SK-N-SH treated with all-trans-retinoic acid at 6 μM for 48 hours (cell line): ENCODE measurements at places on chromosomes 5 and 9.

GRCh38 chr5:75524071-75524470 is 12.4 kb downstream of the POLK start:
- ATAC-seq = no peak

DNA sequence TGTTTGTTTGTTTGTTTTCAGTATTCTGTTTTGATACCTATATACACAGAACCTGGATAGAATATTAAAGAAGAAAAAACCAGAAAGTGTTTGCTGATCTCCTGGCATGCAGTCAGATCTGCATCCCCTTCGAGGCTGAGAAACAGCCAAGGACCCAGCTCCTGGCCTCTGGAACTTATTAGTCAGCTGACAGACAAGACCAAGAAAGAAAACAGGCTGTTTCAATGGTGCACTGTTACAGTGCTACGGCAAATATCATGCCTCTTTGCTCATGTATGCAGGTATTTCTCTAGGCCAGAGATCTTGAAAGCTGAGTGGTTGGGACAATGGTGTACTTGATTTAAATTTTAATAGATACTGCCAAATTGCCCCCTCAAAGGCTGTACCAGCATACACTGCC is 95.0 kb downstream of the C5orf15 start:
- no peak for ATAC-seq

DNA sequence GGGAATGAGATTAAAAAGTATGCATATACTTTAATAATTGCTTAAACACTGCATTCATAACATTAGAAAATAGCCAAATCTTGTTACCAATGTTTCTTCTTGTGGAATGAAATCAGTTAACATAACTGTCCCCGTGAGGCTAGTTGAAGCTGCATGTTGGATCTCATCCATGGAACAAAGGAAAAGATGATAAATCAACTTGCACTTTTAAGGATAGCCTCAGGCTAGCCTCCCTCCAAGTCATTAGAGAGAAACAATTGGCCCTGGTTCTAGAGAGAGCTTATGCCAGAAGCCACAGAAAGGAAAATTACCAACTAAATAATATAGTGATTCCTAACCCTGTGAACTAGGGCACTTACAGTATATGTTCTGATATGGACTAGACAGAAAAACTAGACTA is 66.9 kb downstream of the GRIN3A start:
- ATAC-seq = no peak

DNA sequence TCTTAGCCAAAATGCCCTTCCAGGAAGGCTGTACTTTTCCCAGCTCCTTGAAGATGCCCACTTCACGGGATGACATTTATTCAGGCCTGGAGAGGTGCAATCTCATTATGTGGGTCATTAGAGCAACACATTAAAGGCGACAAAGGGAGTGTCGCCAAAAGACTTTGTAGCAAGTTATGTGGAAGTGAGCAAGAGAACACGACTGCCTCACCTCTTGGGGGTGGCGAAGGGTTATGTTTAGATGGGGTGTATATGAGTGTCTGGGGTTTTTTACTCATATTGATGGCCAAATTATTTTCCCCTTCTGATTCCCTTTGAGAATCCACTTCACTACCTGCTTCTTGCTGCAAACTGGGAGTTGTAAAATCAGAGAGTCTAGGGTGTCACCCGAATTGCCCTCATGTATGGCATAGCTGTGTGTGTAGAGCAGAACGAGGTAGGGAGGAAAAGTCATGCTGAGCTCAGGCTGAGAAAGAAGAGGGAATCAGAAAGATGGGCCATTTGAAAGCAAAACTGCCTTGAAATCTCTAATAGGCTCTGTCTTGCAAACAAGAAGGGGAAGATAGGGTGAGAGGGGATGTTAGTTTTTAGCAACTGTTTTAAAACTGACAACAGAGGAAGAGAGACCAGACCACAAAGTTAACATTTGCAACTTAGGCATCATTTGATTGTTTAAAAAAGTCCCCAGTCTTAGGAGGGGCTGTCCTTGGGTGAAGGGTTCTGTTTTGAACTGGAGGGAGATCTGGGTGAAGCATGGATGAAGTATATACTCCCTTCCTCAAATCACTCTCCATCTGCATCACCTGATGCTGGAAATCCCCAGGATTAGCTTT is 97.1 kb upstream of the IL12B start:
- no peak for ATAC-seq

- ATAC-seq = no peak
These were observed 11.5 kb downstream of the SLC6A19 start for GRCh38 chr5:1212881-1213280.

DNA sequence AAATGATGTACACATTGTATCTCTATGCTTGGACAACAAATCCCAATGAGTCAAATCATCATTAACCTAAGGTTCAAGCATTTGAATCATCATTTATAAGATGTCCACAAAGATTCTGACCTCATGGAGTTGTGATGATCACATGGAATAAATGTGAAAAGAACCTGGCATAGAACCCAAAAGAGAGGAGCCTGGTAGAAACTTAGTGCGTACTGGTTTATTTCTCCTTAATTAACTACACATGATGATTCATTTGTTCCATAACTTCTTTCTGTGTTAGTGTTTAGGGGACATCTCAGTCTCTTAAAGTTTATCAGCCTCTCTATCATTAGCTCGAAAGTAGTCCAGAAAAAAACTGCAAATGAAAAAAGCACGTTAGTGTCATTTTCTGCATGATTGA is 411.6 kb downstream of the BRINP1 start:
- no peak for ATAC-seq

DNA sequence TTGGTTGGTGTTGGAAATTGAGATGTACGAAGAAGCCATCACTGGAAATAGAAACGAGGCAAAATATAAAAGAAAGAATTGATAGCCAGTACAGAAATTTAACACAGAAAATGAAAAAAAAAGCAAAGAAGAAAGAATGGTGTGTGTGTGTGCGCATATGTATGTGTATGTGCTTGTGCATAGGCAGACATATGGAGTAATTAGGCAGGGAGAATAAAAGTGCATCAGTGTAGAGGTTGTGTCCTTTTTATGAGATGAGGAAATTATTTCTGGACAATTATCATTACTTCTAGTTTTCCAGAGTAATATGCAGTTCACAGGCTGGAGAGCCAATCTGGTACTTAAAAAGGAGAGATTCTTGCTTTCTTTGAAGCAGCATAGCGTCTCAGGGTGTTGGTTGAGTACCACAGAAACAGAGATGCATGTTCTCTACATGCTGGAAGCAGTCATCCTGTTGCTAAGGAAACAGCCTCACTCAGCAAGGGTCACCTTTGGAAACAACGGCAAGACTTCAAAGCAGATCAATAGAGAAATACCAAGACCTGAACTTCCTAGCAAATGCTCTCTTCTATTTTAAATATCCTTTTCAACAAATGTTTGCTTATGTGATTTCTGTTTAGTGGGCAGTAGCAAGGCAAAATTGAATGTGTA is 172.7 kb downstream of the TAF11L14 start:
- no peak for ATAC-seq

DNA sequence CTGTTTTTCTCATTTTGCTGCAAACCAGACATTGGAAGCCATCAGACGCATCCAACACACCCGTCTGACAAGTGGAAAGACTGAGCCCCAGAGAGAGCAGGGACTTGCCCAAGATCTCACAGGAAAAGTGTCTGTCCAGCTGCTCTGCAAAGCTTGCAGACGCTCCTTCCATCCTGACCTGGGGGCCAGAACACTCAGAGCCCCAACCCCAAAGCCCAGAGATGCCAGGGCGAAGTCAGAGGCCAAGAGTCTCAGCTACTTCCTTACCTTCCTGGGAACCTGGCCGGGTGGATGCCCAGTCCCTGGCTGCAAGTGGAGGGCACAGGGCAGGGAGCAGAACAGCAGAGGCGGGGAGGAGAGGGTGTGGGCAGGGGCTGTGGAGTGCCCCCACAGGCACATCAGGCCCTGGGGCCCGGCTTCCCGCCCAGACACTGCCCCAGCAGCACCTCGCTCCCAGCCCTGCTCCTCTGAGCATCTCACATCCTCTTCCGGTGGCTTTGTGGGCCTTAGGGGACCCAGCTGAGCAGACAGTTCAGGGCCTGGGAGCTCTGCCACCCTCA is 9.7 kb upstream of the RALGDS start:
- no peak for ATAC-seq

DNA sequence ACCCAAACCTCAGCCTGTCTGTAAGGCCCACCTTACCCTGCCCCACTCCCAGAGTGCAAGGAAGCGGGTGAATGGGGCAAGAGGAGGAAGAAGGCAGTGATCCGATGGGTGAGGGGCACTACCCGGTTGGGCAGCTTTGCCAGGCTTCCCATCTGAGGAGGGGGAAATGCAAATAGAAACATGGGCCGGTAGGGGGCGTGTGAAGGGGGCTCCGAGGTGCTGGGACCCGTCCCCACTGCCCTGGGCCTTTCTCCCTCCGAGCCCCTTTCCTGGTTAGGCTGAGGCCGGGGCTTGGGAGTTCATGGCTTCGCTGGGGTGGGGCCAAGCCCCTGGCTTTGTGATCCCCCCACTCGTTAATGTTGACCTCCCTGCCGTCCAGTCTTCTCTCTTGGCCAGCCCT is 23.6 kb upstream of the MYORG start:
- no peak for ATAC-seq

DNA sequence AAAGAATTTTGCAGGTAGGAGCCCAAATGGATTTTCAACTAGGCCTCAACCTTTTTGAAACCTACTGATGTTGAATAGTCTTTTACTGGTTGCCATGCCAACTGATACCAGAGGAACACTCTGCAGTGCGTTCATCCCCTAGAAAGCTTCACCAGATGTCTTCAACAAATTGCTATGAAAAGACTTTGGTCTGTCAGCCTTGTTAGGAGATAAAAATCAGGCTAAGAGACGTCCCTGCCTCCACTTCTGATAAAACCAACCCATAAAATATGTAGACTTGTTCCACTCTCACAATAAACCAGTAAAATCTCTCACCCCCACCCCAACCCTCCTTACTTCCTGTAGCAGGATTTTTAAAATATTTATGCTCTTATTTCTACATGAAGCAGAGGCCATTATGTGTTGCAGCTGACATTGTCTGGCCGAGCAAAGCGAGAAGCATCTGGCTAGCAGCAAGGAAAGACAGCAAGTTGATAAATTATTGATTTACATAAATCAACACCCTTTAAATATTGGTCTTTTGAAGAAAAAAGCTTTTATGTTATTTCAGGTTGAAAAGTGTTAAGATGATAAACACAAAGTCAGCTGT is 428.7 kb downstream of the ISL1 start:
- ATAC-seq = peak; percentile 69

DNA sequence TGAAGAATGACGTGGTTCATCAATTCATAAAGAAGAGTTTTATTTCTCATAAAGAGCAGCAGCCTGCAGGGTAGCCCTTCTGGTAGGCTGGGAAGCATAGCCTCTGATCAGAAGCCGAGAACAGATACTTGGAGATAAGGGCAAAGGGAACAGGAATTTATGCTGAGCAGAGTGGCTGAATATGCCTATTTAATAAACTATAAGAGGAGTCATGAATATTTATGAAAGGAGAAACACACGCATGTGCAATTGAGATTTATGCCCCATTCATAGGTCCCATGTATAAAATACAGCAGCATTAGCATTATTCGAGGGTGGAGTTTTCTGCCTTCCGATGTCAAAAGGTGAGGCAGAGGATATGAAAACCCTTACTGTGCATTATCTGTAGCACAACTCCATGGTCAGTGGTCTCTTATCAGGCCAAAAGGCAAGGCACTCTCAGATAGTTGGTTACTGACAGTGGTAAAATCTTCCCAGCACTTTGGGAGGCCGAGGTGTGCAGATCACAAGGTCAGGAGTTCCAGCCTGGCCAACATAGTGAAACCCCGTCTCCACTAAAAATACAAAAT is 569.1 kb downstream of the ACTL7B start:
- no peak for ATAC-seq

GRCh38 chr9:81868145-81868544 is 60.1 kb upstream of the SPATA31D4 start:
- ATAC-seq = no peak

GRCh38 chr5:8478326-8478725 is 609.4 kb downstream of the MTRR start:
- no peak for ATAC-seq

DNA sequence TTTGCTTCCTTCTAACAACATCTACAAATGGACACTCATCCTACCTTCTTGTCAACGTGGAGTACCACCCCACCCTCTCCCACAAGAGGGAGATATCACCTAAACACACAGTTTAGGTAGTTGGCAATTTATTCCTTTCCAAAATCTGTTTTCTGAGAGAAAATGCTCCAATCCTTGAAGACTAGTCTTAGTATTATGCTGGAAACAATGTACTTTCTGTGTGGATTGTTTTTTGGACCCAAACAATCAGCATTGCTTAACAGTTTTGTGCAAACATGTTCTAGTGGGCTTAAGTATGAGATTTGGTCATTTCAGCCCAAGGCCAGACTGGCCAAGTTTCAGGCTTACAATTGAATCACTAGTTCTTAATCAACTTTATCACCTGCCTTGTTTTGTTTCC is 359.1 kb downstream of the ARHGEF28 start:
- peak; percentile 51; the same call in 2 of the 3 replicates for ATAC-seq

- ATAC-seq = no peak
These were observed 1.6 kb downstream of the ACSL6 start for GRCh38 chr5:132009706-132010405.

- no peak for ATAC-seq
These were observed 7.0 kb downstream of the LAMC3 start for GRCh38 chr9:131015876-131016397.

DNA sequence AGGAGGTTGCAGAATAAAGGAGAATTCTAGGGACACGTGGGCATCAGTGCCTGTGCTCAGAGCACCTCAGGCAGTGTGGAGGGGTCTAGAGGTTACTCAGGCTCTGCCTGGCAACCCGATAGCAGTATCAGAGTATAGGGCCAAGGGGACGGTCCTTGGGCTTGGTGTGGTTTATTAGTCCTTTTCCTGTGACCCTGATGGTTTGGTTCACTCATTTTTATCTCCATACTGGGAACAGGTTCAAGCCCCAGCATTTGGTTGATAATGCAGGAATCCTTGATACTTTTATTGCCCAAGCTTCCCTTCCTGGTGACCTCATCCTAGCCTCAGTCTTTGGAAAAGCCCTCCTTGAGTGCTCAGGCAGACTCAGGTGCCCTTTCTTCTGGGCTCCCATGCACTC is 35.5 kb downstream of the FXN start:
- no peak for ATAC-seq

DNA sequence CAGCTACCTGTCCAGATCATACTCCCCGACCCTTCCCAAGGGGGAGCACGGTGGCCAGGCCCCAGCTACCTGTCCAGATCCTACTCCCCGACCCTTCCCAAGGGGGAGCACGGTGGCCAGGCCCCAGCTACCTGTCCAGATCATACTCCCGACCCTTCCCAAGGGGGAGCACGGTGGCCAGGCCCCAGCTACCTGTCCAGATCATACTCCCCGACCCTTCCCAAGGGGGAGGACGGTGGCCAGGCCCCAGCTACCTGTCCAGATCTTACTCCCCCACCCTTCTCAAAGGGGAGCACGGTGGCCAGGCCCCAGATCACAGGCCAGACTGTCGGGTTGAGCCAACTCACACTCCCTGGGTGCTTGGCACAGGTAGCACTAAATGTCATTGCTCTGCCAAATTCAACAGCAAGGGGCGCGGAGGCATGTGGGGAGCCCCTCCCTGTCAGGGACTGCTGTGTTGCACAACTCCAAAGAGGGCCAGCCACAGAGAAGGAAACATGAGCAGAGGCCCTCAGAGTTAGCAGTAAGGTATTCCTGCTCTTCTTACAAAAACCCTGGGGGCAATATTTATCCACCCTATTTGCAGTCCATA is 136.9 kb downstream of the OLFM1 start:
- no peak for ATAC-seq
